ENCODE measurements at places on chromosomes 2 and 18.

GRCh38 chr2:173126819-173127218, 51.2 kb downstream of the MAP3K20 start:
- DNase-seq = no peak

- DNase-seq = no peak
Observed at GRCh38 chr2:165434865-165435496, 34.5 kb upstream of the CSRNP3 start.

DNA sequence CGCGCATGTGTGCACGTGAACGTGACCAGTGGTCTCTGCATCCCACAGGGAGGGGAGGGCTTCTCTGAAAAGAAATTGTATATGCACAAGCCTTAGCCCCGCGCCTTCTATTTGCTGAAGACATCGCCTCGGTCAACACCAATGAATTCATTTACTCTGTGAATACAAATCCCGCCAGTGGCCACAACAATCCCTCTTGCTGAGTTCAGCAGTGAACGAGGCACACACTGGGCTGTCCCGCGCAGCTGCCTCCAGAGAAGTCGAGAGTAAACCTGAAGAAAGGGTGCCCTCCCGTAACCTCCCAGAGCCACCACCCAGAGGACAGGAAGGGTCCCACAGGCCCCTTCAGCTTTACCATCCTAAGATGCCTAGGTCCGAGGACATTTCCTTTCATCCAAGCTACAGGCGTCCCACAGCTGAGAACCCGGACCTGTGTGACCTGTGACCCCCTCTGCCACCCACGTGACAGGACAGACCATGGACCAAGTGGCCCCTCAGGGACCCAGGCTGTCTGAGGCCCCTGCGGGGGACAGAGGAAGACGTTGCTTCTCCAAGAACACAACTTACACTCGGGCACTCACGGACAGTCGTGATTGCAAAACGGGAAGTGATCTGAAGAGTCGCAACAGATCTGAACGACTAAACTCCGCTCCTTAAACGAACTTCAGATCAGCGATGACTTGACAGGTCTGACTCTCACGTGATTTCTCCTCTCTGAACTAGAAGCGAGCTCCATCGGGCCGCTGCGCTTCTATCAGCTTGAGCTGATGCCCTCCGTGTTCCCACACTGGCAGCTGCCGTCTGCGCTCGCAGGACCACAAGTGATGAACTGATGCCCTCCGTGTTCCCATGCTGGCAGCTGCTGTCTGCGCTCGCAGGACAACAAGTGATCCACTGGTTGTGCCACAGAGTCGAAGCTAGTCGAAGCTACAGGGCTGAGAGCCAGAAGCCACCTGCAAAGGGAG, 92.7 kb downstream of the ZNF516 start:
- DNase-seq = no peak

GRCh38 chr2:222532315-222532714, 108.0 kb downstream of the SGPP2 start:
- no peak for DNase-seq

DNA sequence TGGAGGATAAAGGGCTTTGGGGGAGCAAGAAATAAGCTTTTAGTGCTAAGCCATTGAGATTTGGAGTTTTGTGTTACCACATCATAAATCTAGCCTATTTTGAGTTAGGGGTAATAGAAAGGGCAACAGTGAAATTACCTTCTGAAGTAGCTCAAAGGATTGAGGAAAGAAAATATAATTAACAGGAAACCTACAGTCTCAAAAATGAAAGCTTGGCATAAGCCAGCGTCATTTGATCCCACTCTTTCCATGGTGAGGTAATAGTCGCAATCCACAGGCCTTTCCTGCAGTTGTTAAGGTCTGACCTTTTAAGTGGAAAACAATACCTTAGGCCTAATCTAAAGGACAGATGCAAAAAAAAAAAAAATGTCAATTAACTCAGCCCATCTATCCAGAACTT, 182.7 kb downstream of the UXS1 start:
- DNase-seq = no peak

DNA sequence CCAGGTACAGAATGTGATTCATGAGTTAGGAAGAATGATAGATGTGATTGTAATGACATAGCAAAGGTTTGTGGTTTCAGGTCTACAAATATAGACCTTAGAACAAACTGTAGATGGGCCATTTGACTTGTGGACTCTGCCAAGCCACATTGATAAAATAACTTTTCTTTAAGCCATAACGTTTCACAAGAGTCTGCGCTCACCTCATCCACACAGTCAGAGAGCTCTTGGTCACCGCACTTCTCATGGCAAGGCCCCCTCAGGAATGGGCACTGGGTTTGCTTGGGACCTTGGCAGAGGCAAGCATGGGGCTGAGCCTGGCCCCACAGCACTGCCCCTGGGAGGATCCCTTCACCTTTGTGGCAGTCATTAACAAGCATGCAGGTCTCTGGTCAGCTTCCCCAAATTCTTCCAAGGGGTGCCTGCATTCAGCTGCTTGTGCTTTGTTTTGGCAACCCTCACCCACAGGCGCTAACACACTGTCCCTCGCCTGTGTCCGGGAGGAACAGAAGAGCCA, 14.0 kb downstream of the ARMC9 start:
- DNase-seq = no peak

DNA sequence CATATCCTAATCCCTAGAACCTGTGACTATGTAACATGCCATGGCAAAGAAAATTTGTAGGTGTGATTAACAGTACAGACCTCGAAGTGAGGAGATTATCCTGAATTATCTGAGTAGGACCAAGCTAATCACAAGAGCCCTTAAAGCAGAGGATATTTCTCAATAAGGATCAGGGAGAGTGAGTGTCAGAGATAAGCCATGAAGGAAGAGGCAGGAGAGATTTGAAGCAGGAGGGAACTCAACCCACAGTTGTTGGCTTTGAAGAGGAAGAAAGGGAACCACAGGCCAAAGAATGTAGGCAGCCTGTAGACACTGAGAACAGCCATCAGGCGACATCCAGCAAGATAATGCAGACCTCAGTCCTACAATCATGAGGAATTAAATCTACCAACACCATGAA, 229.3 kb downstream of the NBAS start:
- DNase-seq = no peak

DNA sequence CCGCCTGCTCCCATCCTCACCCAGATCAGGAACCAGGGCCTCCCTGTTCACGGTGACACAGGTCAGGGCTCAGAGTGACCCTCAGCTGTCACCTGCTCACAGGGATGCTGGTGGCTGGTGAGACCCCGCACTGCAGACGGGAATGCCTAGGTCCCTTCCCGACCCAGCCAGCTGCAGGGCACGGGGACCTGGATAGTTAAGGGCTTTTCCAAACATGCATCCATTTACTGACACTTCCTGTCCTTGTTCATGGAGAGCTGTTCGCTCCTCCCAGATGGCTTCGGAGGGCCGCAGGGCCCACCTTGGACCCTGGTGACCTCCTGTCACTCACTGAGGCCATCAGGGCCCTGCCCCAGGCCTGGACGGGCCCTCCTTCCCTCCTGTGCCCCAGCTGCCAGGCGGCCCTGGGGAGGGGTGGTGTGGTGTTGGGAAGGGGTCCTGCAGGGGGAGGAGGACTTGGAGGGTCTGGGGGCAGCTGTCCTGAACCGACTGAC, 31.7 kb downstream of the GPC1 start:
- no peak for DNase-seq

DNA sequence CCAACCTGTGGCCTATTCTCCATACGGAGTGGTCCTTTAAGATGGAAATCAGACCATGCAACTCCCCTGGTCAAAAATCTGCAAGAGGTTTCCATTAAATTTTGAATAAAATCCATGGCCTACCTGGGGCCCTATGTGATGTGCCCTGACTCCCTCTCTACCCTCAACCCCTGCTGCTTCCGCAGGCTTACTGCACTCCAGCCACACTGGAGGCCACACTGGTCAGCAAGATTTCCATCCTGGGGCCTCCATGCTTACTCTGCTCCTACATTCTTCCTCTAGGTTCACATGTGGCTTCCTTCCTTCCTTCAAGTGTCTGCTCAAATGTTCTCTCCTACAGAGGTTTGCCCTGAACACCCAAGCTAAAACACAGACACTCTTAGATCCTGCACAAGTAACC, 40.6 kb downstream of the FARSB start:
- no peak for DNase-seq

DNA sequence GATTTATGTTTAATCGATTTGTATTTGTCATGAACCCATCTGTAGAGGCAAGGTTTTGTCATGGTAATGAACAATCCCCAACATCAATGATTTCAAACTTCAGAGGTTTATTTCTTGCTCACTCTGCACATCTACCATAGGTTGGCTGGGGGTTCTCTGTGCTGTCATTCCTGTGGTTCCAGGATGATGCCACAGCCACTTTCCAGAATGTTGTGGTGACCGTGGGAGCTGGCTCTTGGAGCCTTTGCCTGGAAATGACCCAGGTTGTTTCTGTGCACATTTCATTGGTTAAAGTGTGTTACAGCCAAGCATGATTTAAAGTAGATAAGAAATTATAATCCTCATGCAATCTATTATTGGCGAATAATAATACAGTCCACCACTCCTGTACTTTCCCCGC, 28.2 kb upstream of the EPAS1 start:
- DNase-seq = no peak

DNA sequence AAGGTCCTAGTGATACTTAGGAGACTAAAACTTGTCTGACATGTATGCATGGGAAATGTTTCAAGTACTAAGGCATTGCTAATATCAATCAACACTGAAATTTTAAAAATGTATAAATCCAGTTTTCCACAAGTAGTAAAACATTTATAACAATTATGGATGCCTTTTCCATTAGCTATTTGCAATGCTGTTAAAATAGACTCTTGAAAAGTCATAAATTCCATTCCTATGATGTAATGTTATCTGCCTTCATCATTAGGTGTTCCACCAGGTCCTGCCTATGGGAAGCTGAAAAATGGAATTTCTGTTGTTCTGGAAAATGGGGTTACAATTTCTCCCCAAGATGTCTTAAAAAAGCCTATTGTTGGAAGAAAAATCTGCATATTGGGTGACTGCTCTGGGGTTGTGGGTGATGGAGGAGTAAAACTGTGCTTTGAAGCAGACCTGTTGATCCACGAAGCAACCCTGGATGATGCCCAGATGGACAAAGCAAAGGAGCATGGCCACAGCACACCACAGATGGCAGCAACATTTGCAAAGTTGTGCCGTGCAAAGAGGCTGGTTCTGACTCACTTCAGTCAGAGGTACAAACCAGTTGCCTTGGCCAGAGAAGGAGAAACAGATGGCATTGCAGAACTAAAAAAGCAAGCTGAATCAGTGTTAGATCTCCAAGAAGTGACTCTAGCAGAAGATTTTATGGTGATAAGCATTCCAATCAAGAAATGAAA, 18.7 kb downstream of the ELAC1 start:
- DNase-seq = no peak

- no peak for DNase-seq
Observed at GRCh38 chr2:224009605-224010315, 29.3 kb downstream of the SERPINE2 start.

- DNase-seq = no peak
Observed at GRCh38 chr2:222289278-222290160, 9.3 kb downstream of the PAX3 start.

All from stimulated activated CD4-positive, alpha-beta T cell treated with anti-CD3 and anti-CD28 coated beads, Interleukin-12 subunit alpha, Interleukin-12 subunit beta, amount 100 ng/mL, for 24 hours (primary cell).